Stimulated activated effector memory CD8-positive, alpha-beta T cell treated with anti-CD3 and anti-CD28 coated beads, Interleukin-12 subunit alpha, Interleukin-12 subunit beta, amount 100 ng/mL, for 72 hours (primary cell): ENCODE measurements at places on chromosomes 13 and 19.

DNA sequence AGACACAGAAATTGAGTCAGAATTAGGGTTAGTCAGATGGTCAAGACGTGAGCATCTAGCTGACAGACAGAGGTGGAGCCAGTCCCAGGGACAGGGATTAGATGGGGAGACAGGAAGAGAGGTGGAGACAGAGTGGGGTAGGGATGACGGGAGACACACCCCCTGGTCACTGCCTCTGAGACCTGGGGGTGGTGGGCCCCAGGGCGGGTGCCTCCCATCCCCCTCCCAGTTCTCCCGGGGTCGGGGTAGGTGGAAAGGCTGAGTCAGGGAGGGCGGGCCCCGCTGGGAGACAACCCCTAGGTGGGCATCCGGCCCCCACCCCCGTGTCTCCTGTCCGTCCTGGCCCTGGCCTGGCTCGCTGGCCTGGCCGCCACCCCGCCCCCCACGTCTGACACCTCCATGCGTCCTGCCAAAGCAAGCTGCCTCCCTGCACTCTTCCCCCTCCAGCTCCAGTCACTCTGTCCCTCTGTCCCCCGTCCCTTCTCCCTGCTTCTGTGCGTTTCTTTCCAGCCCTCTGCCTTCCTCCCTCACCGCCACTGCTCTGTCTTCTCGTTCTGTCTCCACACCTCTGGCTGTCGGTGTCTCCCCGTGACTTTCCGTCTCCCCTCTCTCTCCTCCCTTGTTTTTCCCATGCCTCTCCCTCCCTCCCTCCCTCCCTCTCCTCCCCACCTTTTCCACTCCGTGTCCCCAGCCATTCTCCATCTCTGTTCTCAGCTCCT, 15.1 kb downstream of the CCDC97 start:
- no peak for DNase-seq

- DNase-seq: no peak
Measured at GRCh38 chr19:21130097-21130775, 11.6 kb upstream of the ZNF431 start.

- no peak for DNase-seq
Measured at GRCh38 chr19:308471-309205, 17.4 kb upstream of the PLPP2 start.

- no peak for DNase-seq
Measured at GRCh38 chr19:29577649-29577963, 28.5 kb upstream of the POP4 start.

- no peak for DNase-seq
Measured at GRCh38 chr19:49157445-49158224, at the start of gene TRPM4. TRPM4 (plus strand) TSS chr19:49157792; CDS start chr19:49157867, 75 bp downstream.

DNA sequence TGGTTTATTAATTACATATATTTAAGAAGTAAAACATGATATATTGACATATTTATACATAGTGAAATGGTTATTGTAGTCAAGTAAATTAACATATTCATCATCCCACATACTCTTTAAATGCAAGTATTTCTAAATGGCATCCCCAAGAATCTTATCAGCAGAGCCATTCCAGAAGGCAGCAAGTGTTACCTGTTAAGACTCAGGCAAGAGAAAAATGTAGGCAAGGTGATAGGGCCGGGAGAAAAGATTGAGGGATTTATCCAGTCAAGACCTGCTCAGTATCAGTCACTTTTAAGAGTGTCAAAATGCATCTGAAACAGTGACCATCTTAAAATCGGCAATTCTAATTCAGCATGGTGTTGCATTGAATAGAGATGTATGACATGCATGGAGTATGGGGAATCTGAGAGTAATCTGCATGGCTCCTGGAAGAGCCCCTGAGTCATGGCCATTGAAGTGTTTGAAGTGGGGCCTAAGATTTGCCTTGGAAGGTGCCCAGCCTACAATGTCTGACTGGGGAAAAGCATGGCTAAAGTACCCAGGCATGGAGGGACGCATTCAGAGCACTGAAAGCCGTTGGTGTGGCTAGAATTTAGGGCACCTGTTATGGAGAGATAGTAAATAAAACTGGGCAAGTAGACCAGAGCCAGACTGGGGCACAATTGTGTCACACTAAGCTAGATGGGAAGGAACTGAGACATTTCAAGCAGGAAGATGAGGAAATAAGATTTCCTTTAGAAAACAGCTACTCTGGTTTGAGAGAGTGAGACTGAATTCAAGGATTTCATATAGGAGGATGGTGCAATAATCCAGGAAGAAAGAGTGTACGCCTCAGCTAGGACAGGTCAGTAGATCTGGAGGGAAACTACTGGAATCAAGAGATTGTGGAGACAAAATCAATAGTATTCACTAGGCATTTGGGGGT, 25.0 kb upstream of the C1QTNF9B start:
- no peak for DNase-seq

GRCh38 chr19:52635786-52636570, 2.2 kb downstream of the ZNF83 start:
- DNase-seq: no peak

- DNase-seq: no peak
Measured at GRCh38 chr19:32824916-32825608, 44.5 kb downstream of the SLC7A9 start.

DNA sequence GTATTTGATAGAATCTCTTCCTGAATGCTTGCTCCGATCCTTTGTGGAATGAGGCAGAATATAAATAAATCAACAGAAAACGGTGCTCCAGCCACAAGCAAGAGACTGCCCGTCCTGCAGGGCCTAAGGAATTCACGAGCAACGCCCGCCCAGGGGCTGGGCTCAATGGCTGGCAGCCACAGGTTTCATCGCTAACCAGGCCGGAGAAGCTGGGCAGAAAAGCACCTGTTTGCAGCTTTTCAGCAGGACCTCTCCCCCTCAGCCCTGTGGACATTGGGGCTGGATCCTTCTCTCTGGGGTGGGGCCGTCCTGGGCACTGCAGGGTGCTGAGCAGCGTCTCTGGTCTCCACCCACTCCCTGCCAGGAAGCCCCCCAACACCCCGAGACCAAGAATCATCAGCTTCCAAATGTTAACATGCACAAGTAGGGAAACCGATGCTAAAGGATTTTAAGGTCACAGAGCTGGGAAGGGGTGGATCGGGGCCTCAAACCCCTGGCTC, 102.5 kb downstream of the GADD45B start:
- no peak for DNase-seq

- DNase-seq: no peak
Measured at GRCh38 chr13:41520660-41521630, 63.6 kb downstream of the RGCC start.

GRCh38 chr19:29121684-29122083, 91.3 kb downstream of the UQCRFS1 start:
- no peak for DNase-seq

DNA sequence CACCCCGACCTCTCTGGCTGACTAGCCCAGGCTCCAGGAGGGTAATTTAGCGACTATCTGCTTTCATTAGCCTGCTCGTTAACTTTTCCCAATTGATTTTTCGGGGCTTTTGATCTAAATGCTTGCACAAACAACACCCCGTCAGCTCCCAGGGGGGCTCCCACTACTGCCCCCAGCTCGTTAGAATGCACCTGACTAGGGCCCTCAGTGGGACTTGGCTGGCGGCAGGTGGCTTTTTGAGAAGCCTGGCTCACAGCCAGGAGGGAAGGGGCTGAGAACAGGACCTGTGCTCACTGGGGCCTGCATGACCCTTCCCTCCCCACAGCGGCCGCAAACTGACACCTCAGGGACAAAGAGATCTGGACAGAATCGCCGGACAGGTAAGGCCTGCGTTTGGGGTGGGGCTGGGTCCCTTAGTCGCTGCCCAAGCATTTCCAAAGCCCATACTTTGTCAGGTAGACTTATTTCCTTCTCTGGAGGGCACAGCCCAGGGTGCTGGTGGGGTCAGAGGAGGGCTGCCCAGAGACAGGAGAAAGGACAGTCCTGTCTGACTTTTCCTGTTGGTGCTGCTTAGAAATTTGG, 7.6 kb upstream of the CD79A start:
- no peak for DNase-seq

- no peak for DNase-seq
Measured at GRCh38 chr13:33228648-33229445, 56.7 kb downstream of the STARD13 start.

GRCh38 chr19:55652311-55653128, 2.3 kb upstream of the U2AF2 start:
- DNase-seq: no peak

- DNase-seq: no peak
Measured at GRCh38 chr19:33161201-33161600, 29.3 kb downstream of the WDR88 start.

DNA sequence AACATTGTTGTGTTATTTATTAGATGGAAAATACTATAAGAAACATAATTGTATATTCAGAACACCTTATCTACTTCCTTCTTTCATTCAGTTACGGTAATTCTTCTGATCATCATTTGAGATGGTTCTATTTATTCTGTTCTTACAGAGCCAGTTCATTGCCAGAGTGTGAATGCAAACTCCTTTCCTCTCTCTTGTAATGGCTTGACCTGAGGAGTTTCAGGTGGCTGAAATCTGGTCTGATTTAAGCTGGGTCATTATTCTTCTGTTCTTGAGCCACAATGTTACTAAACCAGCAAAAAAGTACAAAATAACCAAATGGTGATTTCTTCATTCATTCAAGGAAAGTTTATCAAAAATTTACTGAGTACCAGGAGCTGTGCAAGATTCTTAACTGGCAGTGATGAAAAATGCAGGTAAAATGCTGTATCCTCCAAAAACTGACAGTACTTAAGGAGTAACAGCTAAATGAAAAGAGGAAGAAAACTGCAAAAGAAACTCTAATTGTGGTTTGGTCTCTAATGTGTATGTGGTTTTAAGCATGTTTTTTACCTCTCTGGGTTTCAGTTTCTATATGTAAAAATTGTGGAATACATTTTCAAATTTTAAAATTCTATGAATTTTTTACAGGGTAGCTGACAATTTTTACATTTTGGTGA, 182.4 kb upstream of the UFM1 start:
- no peak for DNase-seq

DNA sequence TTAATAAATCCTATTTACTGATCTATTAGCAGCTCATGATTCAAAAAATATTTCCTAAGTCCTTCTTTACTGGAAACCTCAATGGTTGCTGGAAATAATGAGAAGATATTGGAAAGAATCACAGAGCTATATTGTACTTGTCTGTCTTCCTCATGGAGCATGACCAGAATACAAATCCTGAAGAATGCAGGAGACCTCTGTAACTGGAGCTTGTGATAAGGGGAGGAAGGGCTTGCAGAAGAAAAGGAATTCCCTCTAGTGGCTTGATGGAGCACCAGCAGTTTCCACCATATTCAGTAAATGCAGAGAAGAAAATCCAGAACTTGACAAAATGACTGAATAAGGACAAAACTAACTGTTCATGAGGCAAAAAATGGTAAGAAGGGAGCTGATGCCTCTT, 1333.1 kb downstream of the EFNB2 start:
- no peak for DNase-seq

- DNase-seq: no peak
Measured at GRCh38 chr19:11463391-11463790, 17.5 kb downstream of the ELAVL3 start.

DNA sequence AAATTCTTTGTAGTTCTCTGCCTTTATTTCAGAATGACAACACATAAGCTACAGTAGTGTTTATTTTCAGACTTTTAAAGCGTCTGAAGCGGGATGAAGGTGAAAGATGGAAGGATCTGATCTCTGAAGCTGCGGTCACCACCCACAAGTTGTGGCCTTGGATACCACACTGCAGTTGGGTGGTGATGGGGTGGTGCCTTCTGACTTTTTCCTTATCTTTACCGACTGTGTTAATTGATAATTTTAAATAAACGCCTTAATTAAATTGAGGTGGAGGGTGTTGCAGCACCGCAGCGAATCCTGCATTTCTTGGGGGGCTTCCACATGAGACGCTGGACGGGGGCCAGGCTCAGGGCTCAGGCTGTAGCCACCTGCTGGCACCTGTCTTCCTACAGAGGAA, 1.3 kb downstream of the TFDP1 start:
- DNase-seq: no peak

GRCh38 chr19:29326849-29327840, 114.2 kb upstream of the UQCRFS1 start:
- no peak for DNase-seq

DNA sequence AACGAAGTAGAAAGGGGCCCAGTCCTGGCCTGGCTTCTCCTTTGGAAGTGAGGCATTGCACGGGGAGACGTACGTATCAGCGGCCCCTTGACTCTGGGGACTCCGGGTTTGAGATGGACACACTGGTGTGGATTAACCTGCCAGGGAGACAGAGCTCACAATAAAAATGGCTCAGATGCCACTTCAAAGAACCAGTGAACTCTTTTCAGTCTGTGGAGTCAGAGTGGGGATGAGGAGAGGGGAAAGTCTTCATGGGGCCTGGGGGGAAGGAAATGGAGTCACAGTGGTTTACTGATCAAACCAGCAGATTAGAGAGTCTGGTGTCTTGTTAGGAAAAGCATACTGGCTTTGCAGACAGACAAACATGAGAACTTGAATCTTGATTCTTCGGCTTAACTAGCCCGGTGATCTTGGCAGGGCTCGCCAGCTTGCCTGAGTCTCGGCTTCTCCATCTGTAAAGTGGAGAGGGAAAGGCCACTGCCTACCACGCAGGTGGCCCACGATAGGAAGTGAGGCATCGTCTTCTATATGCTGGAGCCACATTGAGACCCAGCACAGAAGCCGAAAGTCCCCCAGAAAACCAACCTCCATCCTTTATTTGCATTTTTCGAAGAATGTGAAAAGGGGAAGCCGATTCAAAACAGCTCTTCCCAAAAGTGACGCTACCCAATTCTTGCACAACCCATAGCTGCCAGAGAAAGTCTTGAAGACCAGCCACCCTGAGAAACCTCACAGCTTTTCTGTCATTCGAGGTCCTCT, at the start of gene FFAR1:
Gene FFAR1, plus strand, starts transcription at position 732 of the 759 bp plus-strand sequence. CDS start 3,650 bp downstream, outside the sequence.
- DNase-seq: peak; percentile 64

DNA sequence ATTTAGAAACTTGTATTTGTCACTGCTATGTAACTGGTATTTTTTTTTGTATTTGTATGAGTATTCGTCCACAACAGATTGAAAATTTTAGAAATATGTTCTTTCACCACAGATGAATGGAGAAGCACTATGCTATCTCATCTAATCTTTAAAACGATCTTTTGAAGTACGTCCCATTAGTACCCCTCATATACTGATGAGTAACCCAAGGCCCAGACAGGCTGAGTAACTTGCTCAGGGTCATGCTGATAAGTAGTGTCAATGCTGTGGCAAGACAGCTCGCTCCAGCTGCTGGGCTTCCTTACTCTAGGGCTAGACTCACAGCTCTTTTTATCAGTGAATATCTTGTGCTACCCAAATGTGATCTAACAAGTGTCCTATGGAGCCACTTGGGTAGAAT, 154.2 kb downstream of the SUCLA2 start:
- no peak for DNase-seq

DNA sequence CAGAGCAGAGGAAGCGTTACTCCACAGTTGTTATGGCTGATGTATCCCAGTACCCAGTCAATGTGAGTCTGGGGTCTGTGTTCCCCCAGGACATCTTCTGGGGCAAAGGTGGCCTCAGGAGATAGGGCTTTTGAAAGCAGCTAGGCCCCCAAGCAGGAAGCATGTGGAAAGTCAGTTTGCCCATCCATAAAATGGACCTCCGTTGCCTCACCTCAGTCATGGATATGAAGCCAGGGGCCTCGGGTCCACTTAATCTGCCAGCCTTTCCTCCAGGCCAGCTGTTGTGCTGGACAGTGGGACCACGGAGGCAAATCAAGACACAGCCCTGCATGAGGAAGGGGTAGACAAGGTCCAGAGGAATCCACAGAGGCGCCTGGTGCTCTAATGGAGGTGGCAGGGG, 3.3 kb downstream of the EPS8L1 start:
- DNase-seq: no peak

GRCh38 chr13:114049026-114049425, 75.2 kb upstream of the C13orf46 start:
- DNase-seq: peak; percentile 62
